ENCODE measurements at places on chromosomes 1 and 21.

GRCh38 chr1:44911026-44911425 lies 68.0 kb upstream of the PTCH2 start:
- DNase-seq, result no peak

DNA sequence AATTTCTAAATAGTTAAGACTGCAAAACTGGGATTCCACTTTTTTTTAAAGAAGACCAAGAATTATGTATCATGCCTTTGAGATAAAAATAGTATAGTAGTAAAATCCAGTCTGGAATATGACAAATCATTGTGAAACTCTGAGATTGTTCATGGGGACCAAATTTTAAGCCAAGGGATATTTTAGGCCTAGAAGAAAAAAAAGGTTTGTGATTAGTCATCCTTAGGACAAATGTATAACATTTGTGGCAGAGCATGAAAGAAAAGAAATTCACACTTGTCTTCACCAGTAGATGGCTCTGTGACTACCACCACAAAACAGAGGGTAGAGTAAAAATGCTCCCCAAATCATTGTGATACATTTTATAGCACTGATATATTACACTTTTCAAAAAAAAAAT lies 226.1 kb downstream of the KCTD3 start:
- peak; percentile 61 for DNase-seq

DNA sequence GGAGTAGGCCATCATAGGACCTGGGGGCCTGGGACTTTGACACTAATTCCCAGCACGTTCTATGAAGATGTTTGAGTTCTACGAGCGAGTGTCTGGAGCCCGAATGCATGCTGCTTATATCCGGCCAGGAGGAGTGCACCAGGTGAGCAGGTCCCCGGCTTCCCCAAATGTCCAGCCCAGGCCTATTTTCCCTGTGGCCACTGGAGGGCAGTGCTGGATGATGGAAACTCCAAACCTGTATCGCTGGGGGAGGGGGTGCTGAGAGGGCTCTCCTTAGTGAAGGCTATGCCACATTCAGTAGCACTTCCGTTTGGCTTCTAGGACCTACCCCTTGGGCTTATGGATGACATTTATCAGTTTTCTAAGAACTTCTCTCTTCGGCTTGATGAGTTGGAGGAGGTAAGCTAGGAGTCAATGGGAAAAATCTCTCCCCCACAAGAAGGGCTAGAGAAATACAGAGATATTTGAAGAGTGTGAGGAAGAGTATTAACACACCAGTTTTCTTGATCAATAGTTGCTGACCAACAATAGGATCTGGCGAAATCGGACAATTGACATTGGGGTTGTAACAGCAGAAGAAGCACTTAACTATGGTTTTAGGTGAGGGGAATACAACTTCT lies 5.2 kb upstream of the FCER1G start:
- peak; percentile 70 for DNase-seq

DNA sequence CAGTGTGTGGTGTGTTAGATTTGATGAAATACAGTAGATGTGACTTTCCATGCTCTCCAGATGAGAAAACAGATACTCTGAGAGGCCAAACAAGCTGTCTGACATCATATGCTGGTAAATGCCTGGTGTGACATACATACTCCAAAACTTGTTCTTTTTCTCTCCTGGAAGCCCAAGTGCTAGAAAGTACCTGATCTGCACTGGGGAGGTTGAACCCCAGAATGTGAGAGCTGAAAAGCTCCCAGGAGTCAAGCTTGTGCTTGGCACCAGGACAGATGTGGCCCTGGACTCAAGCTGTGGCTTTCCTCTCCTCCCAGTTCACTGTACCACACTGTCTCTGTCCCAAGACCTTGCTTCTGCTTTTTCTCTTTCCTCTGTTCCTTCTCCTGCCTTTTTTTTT lies 389.0 kb upstream of the USP24 start:
- DNase-seq, result no peak

- no peak for DNase-seq
Measured at GRCh38 chr1:98333406-98333805, 328.1 kb upstream of the SNX7 start.

- no peak for DNase-seq
Measured at GRCh38 chr1:3273447-3273846, 181.0 kb upstream of the ARHGEF16 start.

All from HT1080 (cell line).